ENCODE measurements at places on chromosomes 2 and 18.

DNA sequence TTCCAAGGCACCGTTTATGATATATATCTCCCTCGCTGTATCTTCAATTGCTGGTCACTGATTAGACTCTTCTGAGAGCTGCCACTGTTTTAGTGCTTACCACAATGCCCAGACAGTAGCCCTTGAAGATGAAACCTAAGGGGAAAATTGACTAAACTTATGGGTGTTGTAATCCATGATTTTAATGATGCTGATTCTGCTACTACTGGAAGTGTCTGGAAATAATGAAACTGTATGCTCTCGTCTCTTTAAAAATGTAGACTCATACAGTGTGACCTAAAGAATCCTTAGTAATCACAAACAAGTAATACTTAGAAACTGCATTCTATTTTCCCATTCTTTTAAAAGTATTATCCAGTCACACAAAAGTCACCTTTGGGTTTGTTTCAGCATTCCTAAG, 5.5 kb upstream of the SLC8A1 start:
- no peak for DNase-seq

DNA sequence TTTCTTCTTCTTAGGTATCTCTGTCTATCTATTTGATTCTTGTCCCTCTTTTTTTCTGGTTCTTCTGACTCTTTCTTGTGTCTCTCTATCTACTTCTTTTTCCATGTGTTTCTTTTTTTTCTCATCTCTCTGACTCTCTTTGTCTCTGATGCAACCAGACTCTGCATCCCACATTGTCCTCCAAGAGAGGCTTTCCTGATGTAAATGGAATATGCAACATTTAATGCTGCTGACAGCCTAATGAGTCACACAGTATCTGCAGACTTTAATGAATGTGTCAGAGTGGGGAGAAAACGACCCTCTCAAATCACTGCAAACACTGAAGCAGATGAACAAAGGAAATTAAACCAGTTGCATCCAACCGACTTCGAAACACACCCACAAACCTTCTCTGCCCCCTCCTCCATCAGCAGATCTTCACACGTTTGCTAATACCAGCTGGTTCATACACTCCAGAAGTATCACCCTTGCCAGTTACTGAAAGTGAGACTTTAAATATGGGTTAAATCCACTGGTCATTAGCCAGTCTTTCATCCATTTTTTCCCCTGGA, 351.5 kb downstream of the TXNL1 start:
- no peak for DNase-seq

DNA sequence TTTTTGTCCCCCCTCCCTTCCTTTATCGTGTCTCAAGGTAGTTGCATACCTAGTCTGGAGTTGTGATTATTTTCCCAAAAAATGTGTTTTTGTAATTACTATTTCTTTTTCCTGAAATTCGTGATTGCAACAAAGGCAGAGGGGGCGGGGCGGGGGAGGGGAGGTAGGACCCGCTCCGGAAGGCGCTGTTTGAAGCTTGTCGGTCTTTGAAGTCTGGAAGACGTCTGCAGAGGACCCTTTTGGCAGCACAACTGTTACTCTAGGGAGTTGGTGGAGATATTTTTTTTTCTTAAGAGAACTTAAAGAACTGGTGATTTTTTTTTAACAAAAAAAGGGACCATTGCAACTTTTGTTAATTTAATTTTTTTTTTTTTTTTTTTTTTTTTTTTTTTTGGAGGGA, 2.1 kb downstream of the SOX11 start:
- no peak for DNase-seq

- no peak for DNase-seq
Measured at GRCh38 chr2:133476931-133477615, 91.2 kb downstream of the NCKAP5 start.

- DNase-seq: no peak
Measured at GRCh38 chr2:230155359-230155758, 64.4 kb downstream of the SP110 start.

- DNase-seq: no peak
Measured at GRCh38 chr2:71887196-71887595, 260.5 kb downstream of the CYP26B1 start.

GRCh38 chr2:10287761-10288160, 14.9 kb upstream of the HPCAL1 start:
- no peak for DNase-seq

- no peak for DNase-seq
Measured at GRCh38 chr18:6333981-6334380, 80.7 kb downstream of the L3MBTL4 start.

DNA sequence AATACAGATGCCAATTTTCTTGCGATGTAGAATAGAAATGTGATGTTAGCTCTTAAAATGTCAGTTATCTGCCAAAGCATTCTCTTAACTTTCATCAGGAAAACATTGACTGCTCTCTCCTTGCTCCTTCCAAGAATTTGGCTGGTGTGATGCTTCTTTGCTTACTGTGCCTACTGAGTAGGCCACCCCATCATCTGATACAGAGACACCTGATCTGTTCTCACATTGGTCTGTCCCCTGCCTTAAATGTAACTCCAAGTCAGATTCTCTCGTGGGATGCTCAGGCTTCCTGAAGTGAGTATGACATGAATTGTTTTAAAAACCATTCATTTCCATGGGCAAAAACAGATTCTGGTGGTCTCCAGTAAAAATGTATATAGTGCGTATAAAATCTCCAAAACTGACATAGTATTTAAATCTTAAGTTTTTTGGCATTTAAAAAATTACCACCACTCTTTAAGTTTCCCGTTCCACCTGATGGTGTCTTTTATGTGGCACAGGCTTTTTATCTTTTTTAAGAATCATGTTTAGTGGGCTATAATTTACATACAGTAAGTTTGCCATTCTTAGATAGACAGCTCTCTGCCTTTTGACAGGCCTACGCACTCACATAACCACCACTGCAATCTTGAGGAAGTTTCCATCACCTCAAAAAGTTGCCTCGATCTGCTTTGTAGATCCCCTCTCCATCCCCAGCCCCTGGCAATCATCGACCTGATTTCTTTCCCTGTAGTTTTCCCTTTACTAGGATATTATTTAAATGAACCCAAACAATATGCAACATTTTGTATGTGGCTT, 36.6 kb downstream of the UBE2F start:
- no peak for DNase-seq

- DNase-seq: no peak
Measured at GRCh38 chr18:12811191-12811950, 72.7 kb downstream of the PTPN2 start.

DNA sequence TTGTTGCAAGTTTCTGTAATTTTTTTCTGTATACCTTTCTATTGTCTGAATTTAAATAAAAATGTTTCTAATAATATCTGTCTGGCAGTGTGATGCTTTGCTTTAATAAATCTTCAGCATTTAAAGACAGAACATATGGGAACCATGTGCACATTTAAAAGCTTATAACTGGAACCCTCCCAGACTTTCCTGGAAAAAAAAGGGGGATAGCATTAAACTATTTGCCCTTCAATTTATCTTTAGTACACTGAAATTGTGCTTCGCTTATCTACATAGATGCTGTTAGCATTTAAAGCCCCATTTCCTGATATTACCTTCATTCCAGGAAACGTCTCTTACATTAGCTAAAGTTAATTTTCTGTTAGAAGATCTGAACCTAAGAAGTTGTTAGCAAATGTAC, 64.6 kb downstream of the ZC3H6 start:
- no peak for DNase-seq

GRCh38 chr2:12173943-12174340, 427.5 kb downstream of the LPIN1 start:
- no peak for DNase-seq

DNA sequence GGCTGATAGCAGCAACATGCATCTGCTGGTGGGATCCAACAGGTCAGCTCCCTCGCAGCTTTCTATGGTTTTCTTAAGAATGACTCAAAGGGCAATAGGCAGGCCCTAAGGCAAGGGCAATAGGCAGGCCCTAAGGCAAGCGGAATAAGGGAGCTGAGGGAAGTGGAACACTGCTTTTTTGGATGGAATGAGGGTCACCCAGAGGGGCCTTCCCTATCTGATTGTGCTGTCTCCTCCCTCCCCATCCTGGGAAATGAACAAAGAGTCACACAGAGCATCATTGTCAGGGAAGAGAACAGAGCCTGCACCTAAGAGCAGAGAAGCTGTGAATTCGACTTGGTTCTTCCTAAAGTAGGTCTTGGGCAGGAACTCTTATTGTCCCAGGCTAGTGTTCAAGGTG, 43.3 kb upstream of the PTPRM start:
- DNase-seq: no peak

- DNase-seq: no peak
Measured at GRCh38 chr18:48918660-48919456, 31.9 kb downstream of the SMAD7 start.

DNA sequence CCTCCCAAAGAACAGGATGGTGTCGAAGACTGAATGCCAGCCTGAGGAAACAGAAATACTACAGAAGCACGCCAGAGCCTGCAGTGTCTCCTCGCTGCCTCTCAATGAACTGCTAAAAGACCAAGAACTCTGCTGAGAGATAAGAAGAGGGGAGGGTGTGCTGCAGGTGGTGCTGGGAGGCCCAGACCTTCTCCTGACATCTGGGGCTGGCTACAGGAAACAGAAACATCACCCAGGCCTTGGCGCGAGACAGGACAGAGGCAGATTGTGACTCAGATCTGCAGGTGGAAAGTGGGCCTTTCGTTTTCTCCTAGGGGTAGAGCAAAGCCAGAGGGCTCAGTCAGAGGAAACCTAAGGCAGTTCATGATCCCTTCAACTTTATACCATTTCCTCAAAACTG, 250.3 kb upstream of the TCF4 start:
- no peak for DNase-seq

DNA sequence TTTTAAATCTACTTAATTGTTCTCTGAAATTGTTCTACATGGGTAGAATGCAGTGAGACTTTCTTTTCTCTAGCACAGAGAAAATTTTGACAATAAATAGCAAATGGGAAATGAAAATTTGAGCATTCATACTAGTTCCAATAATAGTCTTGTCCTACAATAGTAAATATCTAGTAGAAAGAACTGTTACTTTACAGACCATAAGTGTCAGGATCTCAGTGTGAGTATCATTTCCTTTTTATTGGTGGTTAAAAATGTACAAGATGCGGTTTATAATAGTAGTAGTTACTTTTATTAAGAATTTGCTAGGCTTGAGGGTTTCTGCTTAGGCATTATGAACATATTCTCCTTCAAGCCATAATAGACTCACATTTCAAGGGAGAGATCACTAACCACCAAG, 43.2 kb downstream of the KCNE4 start:
- no peak for DNase-seq

DNA sequence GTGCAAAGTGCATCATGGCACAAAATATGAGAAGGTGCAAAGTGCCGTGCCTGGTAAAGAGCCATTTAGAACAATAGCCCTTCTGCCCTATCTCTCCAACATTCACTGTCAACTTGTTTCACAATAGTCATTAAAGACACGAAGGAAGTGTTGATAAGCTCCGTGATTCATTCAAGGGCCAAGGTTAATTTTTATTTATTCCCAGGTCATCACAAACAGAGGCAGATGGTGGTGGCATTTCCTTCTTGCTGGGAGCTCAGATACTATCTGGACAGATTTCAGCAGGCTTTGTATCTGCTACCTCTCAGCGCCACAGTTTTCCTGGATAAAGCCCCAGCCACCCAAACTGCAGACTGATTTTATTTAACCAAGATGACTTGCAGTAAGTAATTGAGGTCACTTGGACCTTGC, 309.3 kb downstream of the ZNF521 start:
- no peak for DNase-seq

GRCh38 chr2:36395866-36396265, 40.3 kb downstream of the CRIM1 start:
- DNase-seq: no peak

- no peak for DNase-seq
Measured at GRCh38 chr2:198268519-198268918, 464.1 kb downstream of the PLCL1 start.

DNA sequence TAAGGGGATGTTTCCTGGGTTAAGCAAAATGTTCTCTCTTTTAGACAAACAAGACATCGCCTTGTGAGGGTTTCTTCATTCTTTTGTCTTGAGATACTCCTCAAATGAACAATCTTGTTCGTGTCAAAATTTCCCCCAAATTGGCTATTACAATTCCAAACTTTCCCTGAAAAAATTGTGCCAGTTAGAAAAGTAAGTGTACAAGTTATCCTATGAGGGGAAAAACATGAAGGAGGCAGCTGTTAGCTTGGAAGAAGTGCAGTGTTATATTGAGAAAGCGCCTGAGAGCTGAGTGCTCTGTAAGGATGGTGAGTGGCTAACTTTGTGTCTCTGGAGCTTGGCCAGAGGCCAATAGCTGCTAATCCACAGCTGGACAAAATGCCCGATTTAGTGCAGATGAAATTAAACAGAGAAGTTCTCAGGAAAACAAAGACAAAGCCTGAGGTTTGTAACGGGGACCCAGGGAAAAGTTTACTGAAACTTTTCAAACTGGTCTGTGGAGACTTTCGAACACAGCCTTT, 14.1 kb upstream of the PLEKHH2 start:
- no peak for DNase-seq

GRCh38 chr18:46113751-46114150, 9.6 kb downstream of the HAUS1 start:
- no peak for DNase-seq

DNA sequence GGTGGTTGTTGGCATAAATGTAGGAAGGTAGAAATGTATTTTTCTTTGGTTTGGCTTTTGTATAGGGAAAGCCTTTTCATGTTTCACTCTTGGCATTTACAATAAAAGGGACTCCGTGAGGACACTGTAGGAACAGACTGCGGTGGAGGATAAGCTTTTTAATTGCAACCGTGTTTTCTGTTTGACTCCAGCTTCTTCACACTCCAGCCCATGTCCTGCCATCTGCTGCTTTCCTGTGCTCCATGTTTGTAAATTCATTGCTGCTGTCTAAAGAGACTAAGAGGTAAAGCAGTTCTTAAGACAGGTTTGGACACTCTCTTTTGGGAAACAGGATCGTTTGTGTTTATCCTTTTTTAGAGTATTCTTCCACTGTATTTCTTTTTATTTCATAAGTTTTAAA, 33.3 kb downstream of the WDR75 start:
- no peak for DNase-seq

DNA sequence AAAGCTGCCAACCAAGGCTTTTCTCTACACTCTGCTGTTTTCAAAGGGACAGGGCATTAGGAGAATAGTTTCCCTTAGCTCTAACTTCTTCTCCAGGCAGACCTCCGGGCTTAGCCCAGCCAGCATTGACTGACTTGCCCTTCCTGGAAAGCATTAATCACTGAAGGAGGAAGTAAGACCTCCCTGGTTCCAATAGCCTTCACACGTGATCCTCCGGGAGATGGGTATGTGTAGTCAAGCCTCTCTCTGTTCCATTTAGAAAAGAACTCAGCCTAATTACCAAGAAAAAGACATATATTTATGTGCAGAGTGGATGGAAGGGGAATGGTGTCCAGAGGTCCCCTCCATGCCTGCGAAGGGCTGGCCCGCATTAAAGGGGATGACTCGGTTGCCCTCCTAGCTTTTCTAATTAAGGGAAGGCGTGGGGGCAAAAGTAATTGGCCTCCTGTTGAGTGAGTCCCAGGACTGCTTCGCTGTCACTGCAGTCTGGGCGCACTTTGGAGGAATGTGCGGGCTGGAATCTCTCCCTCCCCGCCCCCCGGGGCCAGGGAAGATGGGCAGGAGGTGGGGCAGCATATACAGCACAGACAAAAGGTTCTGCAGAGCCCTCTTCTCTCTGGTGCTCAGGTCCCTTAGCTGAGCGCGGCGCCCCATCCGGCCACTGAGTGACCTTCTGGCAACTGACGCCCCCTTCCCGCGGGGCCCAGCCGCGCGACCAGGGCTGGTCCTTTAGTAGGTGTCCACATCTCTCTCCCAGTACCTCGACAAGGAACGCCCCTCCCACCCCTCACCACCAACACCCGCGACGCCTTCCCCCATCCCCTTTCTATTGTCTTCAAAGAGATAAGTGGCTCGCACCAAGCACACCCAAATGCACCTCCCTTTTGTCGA, 686.0 kb downstream of the NRXN1 start:
- DNase-seq: no peak

GRCh38 chr2:19855542-19856431, 46.0 kb downstream of the TTC32 start:
- DNase-seq: no peak

Data from stimulated activated CD8-positive, alpha-beta memory T cell treated with anti-CD3 and anti-CD28 coated beads, Interleukin-7, amount 100 ng/mL, for 1 hour (primary cell).